T-helper 17 cell (primary cell): ENCODE measurements at places on chromosomes 7 and 10. TPM values are rescaled to one million over a fixed set of nuclear protein-coding genes. Genes with fewer than 3 reads are reported as not detected.

Gene NME8
- total RNA-seq, result not detected

Gene ZRANB1
- total RNA-seq, result 19.4 TPM

Gene PLXDC2
- total RNA-seq, result 3.0 TPM

DNA sequence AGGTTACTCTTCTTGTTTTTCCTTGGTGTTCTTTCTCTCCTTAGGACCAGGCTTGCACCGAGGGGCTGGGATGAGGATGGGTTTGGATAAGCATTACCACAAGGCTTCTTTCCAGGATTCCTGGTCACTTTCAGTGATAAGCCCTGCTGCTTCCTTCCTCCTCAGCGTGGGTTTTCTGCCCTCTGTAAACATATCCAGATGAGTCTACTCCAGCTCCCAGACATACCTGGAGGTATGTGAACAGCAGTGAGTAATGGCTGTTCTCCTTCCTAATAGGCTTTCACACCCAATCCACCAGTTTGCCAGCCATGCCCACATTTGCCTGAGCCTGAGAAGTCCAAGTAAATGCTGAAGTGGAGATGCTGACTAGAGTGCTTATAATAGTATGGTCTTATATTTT is 229.8 kb upstream of the YAE1 start:
- DNase-seq, result no peak

DNA sequence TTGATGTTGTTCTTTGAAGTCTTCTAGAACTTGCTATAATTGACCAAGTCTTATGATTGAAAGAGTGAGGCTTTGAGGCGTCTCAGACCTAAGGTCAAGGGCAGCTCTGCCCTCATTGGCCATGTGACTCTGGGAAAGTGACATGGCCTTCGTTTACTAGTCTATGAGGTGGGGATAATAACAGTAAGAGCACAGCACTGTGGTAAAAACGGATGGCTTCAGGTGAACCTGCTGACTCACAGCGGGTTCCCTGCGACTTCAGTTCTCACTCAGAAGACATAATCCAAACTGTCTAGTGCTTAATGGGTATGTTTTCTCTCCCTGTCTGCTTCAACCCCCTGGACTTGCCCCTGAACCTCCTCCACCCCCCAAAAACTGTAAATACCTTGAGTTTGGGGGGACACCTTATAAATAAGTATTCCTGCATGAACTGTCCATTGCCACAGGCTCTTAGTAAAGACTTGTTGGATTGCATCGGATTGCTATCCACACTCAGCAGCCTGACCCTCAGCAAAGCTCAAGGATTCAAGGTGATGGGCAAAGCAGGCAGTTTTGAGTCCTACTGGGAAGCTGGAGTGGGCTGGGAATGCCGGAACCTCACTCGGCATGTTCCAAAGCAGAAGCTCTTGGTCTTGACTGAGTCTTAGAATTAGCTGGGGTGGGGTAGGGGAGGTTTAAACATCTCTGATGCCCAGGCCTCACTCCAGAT is 304.6 kb downstream of the KLF6 start:
- no peak for DNase-seq

DNA sequence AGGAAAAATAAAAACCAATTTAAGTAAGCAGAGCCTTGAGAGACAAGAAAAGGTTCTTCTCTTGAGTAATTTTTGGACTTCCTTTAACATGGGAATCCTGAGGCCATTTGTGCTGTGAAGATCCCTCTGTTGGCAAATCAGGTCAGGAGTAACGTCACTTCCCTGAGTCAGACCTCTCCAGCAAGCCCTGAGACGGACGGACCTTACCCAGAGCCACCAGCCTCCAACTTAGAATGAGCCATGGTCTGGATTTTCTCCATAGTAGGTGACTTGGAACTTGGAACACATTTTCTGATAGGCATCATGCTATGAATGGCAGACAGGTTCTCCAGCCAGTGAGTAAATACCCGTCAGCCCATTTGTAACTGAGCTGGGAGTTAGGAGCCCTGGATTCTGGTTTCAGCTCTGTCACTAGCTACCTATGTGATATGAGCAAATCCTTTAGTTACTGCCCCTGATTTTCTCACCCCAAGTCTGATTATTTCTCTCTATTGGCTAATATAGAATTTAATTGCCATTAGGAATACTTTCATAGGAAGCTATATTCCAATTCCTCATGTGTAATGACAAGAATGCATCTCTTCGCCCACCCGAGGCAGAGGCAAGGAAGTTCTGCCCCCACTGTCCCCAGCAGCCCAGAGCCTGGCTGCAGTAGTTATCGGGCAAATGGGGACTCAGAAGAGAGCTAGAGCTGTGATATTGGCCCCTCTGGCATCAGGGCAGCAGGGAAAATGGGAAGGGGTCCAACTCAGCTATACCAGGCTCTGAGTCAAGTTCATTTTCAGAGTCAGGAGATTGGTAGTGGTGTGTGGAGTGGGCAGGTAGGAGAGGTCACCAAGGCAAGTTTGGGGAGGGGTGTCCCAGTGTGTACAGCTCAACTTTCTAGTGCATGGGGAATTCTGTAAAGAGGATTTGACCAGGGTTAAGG is 153.7 kb upstream of the AGK start:
- DNase-seq, result no peak

DNA sequence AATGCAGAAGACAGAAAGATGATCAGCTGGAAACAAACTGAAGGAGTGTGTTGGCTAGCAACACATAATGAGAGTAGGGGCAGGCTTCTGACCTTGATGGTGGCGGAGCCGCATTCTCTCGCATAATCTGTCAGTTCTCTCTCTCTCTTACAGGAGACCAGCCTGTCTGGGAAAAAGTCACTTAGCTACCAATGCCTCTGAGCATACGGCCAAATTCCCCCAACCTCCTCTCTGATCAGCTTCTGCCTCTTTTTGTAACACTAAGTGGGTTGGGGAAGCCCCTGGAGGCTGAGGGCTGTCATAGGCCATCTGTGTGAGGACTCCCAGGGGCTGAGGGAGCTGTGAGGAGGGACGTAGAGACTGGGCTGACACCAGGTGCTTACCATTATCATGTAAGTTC is 104.6 kb downstream of the HIPK2 start:
- no peak for DNase-seq

GRCh38 chr10:71075086-71075758 is 137.1 kb upstream of the UNC5B start:
- DNase-seq, result no peak

DNA sequence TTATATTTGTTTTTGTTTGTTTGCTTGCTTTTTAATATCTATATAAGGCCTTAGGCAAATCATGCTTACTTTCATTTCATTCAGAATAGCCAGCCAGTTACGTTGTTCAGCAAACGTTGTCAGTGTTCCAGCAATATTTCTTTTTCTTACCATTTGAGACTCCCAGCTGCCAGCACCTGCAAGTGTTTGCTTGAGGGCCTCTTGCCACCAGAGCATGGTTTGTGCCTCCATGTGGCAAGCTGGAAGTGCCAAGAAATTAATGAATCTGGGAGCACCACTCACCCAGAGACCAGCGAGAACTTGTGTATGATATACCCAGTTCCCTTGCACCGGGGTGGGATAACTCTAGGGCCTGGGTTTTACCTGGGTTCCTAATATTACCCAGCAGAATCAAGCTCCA is 177.1 kb upstream of the CSTF2T start:
- DNase-seq, result no peak

DNA sequence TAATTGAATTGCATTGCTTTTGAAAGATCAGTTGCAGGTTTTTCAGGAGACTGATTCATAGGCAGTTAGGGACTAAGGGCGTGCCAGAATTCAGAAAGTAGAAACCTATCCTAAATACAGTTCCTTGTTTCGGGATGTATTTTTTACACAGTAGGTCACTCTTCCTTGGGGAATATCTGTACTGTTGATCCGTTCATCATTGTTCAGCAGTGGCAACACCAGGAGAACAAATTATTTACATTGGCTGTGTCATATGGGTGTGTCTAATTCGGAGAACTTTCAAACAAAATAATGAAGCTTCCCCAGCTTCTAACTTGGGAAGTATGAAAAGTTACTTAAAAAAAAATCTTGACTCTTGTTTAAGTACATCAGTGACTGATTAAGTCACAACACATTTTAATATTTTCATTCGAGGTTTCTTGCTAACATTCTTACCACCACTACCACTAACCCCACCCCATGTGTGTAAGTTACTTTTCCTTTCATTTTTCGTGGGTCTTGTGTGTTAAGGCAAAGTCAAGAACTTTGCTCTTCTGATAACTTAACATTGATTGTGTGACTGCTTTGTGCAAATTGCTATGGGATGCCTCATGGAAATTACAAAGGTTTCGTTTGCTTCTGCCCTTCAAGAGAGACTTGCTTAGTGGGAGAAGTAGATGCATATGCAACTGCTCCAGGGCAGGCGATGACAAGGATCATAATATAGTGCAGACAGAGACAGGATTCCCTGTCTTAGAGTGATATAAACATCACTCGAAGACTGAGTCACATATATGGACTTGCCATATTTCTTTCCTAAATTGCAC is 43.8 kb upstream of the RPA3 start:
- no peak for DNase-seq

DNA sequence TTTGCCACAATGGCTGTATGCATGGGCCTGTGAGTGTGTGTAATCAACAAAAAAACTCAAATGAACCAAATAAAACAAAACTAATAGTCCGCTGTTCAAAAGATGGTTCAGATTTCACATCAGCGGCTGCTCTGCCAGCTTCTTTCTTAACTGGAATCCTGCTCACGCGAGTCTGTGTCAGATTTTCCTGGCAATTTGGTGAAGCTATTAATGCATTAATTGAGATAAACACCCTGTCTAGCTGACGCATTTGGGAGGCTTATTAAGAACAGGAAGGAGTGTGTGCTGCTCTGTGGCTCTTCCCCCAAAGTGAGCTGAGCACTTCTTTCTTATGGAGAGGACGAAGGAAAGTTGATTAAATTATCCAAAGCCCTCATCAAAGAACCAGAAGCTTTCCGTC is 336.6 kb upstream of the MKI67 start:
- no peak for DNase-seq

DNA sequence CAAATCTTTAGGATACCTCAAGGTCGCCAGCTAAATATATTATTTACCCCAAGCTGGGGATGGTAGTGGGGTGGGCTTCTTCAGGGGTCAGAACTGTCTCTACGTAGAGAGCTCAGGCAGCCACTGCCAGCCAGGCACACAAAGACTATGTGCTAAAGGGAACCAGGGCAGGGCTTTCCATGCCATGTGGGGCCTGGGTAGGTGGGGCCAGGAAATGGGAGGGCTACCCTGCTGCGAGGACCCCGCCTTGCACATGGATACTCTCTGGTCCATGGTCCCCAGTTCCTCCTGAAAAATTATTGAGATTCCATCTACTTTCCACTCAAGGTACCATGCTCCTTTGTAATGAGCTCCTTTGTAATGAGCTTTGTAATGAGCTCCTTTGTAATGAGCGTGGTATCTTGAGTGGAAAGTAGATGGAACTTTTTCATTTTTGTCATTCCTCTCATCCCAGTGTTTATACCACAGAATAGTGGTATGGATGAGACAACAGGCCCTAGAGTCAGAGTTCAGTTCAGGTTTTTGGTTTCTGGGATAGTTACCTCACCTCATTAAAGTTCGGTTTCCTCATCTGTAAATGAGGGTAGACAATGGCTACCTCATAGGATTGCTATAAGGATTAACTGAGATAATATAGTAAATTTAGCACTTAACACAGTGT is 5.8 kb downstream of the SYNPO2L start:
- no peak for DNase-seq

DNA sequence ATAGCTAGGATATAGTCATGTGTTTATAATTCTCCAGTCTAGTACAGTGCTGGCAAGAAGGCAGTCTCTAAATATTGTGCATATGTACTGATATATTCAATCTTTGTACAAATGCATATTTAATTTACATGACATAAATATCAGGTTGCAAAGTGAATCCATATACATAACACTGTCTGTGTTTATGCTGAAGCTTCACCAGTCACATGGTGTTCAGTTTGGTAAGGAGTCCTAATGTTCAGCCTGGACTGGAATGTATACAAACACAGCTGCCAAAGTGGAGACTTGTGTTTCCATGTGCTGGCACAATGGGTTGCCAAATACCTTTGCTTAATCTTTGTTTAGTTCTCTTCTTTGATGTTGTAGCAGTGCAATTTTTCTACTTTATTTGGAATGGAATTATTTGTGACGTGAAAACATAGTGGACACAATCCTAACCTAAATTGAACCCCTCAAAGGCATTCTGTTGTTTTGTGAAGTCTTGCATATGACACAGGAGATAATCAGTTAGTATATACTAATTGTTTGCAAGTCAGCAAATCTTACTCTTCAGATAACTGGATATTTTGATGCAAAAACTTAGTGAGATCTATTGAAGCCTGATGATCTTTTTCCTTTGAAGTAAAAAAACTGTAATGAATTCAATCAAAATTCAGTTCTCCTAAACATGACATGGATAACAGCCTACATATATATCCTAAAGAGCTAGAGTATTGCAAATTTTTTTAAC is 17.3 kb upstream of the ARL4A start:
- no peak for DNase-seq

DNA sequence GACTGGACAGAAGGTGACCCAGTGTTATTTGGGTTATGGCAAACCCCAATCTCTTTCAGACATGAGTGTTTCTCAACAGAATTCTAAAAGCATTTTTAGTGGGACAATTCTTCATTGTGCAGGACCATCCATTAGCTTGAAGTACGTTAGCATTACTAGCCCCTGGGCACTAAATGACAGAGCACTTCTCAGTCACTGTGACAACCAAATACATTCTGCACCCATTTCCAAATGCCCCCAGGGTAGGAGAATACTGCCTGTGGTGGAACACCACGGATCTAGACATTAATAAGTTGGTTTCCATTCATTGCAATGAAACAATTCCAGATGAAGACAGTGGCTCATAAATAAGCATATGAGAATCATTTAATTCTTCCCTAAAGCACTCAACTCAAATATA is 102.4 kb upstream of the FRMD4A start:
- no peak for DNase-seq

- no peak for DNase-seq
These were observed 113.4 kb downstream of the PLXDC2 start for GRCh38 chr10:19929506-19930140.
